ENCODE measurements at places on chromosomes 7 and 10.
A peak's percentile ranks its signal among the peaks of the same experiment; 100 is the strongest.

- no peak for DNase-seq
Measured at GRCh38 chr7:93014410-93014809, 103.4 kb downstream of the SAMD9 start.

DNA sequence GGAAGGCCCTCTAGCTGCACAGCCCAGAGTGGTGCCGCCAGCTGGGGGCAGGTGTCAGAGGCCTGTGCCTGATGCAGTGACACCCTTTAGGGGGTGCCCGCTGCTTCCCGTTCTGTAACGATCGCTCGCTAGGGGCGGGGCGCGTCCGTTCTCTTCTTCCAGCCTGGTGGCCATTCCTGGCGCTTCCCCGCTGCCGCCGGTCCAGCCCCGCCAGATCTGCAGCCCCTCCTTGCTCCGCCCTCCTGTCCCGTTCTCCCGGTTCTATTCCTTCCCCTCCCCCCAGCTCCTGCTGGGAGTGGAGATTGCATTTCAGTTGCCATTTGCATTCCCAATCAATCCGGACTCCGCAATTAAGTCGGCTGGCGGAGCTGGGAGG, 39.2 kb downstream of the AGAP3 start:
- DNase-seq: no peak

DNA sequence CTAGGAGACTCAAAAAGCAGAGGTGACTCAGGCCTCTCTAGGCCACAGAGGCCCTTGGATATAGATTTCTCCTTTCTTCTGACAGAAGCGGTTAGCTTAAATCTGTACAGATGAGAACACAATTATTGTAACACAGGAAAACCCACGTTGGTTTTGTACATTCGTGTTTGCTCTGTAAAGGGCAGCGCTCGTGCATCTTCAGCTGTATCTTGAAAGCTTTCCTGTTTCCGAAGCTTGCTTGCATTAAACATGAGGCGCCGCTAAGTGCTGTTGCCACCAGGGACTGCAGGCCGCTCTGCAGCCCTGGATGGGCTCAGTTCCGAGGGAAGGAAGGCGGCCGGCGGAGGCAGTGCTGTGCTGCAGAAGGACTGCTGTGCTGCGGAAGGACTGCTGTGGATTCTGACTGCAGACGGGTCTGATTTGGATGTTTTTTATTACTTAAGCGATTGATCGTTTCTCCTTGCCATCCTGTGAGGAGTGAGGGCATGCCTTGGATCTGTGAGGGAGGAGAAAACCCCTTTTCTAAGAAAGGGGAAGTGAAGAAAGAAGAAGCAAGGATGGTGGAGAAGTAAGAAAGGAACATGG, 53.3 kb downstream of the FHIP2A start:
- DNase-seq: peak; percentile 55

DNA sequence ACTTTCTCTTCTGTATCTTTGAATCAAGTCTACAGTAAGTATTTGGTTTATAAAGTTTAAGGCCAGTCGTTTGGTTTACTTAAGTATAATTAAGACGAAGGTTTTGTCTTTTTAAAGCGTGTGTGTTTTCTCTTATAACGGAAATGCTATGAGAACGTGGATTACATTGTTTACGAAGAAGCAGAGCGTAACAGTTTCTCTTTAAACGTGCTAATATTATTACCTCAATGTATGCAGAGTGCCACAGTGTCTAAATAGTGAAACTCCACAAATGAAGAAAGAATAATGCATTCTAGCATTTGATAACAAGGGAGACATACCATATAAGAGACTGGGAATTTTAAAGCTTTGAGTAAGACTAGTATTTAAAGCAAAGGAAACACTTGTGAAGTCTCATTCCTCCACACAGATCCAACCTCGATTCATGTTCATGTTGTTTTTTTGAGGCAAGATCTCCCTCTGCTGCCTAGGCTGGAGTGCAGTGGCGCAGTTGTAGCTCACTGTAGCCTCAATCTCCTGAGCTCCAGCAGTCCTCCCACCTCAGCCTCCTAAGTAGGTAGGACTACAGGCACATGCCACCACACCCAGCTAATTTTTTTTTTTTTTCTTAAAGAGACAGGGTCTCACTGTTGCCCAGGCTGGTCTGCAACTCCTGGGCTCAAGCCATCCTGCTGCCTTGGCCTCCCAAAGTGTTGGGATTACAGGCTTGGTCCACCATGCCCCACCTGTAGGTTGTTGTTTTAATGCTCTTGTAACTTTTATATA, 75.1 kb downstream of the ANKRD61 start:
- no peak for DNase-seq

- DNase-seq: no peak
Measured at GRCh38 chr7:123305840-123306375, 106.1 kb upstream of the SLC13A1 start.

DNA sequence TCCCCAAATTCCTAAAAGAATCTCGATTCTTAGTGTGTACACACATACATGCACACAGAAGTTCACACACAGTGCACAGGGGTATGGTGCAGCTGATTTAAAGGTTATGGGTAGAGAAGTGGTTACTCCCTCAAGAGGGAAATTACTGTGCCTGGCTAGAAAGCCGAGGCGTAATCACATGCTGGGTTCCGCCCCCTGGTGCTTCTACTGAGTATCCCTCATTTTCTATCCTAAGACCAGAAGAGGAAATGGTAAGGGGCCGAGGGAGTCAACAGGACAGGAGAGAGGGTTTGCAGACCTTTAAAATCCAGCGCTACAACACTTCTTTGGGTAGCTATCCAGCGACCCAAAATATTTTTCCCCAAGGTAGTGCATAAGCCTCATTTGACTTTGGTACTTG, 147.3 kb upstream of the TMEM196 start:
- DNase-seq: peak; percentile 31

DNA sequence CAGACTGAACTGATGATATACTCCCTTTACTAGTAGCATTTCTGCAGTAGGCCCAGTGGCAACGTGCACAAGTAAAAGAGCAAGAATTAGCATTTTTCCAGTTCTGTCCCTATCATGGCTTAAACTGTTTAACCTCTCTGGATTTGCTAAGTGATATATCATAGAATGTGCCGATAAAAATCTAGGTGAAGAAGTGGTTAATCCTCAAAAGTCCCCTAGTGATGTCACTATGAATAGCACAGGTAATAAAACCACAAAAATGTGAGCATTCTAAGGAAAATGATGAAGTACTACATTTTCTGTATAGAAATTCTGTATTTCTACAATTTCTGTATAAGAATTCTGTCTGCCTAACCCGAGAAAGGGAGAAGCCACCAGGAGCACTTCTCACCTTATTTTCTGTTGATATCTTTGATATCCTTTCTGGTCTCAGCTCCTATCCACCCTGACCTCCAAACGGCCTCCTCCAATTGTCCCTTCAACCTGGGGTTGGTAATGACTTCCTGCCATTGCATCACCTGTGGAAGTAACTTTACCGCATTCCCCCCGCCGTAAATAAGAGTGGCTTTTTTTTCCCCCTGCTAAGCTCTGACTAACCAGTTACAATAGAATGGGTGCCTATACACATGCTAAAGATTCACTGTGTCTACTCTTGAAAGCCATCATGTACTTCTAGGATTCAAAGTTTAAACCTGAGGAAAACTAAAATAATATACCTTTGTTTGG, 155.9 kb upstream of the ASAH2 start:
- peak; percentile 66 for DNase-seq

GRCh38 chr7:27101171-27101956, 1.1 kb downstream of the HOXA2 start:
- no peak for DNase-seq

DNA sequence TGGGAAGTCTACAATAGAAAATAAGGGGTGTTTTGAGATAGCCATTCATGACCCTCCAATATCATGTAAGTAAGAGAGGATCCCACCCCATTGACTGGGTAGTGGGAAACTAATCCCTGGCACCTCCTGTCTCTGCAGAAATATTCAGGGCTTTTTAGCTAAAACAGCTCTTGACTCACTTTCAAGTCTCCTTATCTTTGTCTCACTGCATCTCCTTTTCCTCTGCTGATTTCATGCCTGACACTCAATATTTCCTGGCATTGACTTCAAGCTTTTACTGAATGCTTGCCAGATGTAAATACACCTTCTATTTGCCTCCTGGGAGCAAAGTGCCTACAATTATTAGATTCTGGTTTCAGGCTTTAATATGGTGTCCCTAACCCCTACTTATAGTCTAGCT, 57.1 kb downstream of the CHRM2 start:
- no peak for DNase-seq

GRCh38 chr7:1531263-1531978, 919 bp downstream of the MAFK start:
- no peak for DNase-seq

Data from iPS DF 6.9 (cell line).